Stimulated activated CD4-positive, alpha-beta T cell treated with anti-CD3 and anti-CD28 coated beads, TNF-alpha, amount 100 ng/mL, for 4 hours (primary cell): ENCODE measurements at places on chromosomes 16 and 17.

DNA sequence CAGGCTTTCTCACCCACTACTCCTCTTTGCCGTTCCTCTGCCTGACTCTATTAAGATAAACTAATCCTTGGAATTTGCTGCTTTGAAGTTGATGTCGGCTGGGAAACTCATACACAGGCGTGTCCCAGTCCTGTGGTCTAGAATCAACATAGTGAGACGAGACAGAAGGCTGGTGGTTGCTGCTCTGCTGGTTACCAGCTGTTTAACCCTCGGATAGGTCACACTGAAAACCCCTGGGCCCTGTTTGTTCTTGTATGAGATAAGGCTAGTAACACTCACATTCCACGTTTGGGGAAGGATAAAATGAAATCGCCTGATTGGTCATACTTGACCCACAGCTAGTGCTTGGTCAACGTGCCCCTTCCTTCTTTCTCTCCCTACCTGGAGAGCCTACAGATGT, 517.0 kb downstream of the CDH13 start:
- DNase-seq = no peak

GRCh38 chr17:48051706-48052486, 3.7 kb downstream of the NFE2L1 start:
- DNase-seq = no peak

DNA sequence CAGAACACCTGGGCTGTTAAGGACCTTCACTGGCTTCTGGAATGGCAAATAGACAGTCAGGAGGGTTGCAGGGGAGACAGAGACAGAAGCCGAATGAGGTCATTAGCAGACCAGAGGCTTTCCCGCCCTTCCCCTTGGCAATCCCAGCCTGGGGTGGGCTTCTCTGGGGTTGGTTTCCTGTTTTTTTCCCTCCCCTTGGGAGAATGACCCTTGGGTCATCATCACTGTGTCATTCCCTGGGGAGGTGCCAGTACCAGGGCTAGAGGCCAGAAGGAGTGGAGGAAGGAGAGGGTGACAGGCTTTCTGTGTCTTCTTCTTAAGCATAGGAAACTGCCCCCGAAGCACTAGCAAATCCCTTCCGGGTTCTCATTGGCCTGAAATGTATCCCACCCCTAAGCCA, 42.9 kb upstream of the IL21R start:
- DNase-seq = no peak

DNA sequence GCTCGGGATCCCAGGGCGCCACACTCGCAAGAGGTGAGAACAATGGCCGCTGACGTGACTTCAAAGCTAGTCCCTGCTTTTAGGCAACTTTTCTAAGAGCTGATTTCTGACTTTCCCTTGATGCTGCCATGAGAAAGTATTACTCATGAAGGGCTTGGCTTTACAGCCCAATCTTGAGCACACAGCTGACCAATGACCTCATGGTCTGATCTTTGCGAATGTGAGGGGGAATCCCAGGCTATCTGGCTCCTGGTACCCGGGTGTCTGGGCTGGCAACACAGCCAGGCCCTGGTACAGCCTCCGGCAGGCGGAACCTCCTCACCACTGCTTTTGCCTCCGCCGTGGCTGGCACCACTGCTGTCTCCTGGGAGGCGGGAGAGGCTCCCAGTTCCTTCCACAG, 17.5 kb downstream of the NDUFAF8 start:
- no peak for DNase-seq

GRCh38 chr17:27635275-27635823, 4.4 kb downstream of the LGALS9 start:
- DNase-seq = no peak

GRCh38 chr17:78142119-78142861, 3.9 kb upstream of the C17orf99 start:
- DNase-seq = no peak

DNA sequence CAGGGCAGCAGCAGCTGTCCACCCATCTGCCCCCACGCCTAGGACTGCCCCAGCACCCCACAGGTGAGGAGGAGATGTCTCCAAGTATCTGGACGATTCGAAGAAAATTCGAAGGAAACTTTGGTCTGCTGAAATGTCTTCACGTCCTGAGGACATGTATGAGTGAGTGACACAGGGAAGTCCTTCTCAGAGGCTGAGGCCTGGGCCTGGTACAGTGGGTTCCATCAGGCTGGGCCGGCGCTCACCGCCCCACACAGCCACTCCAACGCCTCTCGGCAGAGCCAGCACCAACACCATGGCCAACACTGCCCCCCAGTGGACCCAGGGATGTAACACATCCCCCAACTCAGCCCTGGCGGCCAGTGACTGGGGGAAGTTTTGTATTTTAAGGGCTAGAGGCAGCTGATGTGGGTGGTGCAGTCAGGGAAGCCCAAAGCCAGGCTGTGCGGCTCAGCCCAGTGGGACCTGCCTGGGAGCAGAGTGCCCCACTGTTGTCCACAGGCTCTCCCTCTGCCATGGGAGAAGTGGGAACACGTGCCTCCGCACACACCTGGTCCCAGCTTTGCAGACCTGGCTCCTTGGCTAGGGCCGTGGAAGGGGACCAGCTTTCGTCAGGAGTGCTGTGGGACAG, 55.8 kb upstream of the FASN start:
- DNase-seq = peak; percentile 74

DNA sequence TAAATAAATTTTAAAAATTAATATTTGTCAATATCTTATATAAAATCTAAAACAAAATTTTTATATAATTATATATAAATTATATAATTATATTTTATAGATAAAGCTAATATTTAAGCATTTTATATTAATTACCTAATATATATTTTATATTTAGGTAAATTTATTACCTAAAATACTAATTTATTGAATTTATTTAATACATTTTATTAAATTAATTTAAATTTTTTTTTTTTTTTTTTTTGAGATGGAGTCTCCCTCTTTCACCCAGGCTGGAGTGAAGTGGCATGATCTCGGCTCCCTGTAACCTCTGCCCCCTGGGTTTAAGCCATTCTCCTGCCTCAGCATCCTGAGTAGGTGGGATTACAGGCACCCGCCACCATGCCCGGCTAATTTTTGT, 22.4 kb downstream of the ATAD5 start:
- DNase-seq = no peak

DNA sequence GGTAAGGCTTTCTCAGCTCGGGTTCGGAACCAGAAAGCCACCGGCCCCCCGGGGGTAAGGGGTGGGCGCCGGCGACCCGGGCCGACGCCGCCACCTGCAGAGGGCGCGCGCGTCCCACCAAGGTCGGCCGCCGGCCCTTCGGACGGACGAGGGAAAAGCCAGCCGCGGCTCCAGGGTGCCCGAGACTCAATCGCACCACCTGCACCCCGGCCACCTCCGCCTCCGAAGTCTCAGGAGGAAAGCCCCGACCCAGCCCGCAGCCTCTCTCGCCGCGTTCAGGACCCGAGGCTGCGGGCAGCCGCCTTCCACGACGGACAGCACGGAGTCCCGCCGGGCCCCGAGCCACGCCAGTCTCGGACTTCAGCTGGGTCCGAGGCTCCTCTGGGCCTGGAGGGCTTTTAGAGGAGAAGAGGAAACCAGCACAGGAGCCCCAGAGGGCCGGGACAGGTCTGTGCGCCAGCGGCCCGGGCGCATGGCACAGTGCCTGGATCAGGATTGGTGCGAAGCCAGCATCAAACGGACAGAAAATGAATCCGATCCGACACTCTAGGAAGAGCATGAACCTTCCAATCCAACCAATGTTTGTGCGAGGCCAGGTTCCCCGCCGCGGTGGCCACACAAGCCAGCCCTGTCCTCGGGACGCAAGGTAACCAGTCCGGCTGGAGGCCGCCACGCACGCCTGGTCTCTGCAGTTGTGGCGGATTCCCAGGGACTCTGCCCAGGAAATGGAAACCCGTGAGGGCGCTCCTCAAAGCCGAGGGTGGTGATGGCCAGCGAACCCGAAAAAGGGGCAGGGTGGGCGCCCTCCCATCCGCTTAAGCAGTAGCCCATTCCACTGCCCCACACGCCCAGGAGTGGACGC, 6.7 kb downstream of the CBX8 start:
- DNase-seq = no peak
